Activated CD8-positive, alpha-beta memory T cell treated with anti-CD3 and anti-CD28 coated beads, Interleukin-2, amount 50 U/mL, for 4 hours (primary cell): ENCODE measurements at places on chromosomes 11 and 22.

DNA sequence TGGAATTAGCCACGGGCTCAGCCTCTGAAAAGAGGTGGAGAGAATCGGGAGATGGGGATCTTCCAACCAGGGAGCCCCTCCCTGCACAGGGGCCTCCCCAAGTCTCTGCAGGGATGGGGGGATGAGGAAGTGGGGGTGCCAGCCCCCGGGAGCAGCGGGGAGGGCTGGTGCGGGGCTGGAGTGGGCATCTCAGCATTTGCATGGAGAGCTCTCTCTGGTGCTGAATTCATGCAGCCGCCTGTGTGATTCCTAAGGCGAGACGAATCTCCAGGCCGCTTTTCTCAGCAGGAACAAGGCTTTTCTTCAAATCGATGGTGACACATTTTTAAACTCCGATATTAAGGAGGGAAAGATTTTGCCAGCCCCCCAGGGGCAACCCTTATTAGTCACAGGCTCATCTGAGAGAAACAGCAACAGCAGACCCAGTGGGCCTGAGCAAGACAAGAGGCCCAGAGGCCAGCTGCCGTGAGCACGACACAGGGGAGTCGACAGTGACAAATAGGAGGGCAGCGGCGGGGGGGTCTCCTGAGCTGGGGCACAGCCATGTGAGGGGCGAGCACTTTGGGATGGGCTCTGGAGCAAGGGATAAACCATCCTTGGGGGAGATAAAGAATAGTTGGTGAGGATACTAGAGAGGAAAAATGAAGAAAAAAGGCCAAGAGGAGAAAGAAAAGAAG, 29.0 kb downstream of the MACROD1 start:
- no peak for DNase-seq

GRCh38 chr11:73894725-73895335, 18.0 kb downstream of the PAAF1 start:
- no peak for DNase-seq

GRCh38 chr11:73402834-73403185, 26.6 kb downstream of the RELT start:
- no peak for DNase-seq

- DNase-seq = no peak
Observed at GRCh38 chr11:60838132-60838531, 3.8 kb upstream of the CCDC86 start.

DNA sequence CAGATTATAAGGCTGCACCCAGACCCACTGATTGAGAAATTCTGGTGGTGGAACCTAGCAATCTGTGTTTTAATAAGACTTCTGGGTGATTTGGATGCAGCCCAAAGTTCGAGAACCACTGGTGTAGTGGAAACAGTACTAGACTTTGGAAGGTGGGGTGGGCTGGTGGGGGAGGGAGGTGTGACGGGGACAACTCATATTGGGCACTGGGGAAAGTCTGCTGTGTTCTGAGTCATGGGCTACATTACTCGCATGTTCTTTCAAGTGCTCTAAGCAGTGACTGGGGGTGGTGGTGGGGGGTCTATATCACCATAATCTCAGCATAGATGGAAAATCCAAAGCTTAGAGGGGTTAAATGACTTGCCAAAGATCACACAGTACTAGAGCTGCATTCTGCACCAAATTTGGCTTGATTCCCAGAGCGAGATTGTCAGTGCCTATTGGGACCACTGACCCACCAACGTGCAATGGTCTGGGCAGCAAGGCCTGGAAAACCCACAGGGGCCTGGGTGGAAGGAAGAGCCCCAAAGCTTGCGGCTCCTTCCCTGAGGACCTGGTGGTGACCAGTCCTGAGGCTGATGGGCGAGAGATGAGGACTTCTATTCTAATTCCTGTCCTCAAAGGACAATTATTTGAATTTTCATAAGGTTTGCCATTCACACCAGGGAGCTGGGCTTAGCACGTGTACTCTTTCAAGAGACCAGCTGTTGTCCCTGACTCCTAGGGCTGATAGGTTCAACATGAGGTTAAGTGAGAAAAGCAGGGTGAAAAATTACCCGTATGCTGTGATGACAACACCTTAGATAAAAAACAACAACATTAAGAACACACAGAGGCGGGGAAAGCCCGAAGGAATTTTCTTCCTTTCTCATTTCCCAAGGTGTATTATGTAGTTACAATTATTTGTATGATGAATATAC, 77.5 kb upstream of the NARS2 start:
- no peak for DNase-seq

DNA sequence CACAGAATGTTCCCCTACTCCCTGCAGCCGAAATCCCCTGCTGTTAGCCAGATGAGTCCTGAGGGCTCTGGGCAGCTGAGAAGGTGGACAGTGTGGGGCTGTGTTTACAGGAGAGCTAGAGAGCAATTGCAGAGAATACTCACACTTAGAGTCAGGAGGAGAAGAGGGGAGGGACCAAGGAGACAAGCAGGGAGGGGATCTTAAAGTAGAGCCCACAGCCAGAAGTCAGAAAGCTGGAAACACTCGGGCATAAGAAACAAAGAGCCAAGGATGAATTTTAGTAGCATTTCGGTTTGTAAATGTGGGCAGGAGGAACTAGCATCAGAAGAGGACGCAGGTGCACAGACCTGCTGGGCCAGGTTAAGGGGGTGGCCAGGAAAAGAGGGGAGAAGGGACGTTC, 1435.9 kb downstream of the BRD1 start:
- DNase-seq = no peak

DNA sequence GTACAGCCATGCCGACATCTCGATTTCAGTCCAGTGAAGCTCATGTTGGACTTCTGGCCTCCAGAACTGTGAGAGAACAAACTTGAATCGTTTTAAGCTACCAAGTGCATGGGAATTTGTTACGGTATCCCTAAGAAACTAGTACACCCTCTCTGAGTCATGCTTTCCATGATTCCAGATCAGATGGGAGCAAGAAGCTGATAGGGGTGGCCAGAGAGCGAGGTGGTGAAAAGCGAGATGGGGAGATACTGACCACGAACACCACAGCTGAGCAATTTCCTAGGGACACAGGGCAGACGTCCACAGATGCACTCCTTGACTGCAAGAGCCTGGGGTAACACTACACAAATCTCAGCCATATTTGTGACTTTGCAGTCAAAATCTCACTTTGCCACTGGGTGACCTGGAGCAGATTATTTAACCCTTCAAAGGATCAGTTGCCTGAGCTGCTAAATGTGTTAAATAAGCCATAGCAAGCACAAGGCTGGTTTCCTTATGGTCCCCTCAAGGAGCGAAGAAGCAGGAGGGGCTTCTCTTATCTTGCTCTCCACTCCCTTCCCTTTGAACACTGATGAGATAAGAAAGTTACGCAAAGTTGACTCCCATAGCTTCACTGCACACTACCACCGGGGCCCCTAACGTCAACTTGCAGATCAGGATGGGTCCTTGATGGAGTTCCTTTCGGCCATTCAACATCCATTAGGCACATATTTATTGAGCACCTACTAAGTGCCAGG, 22.6 kb upstream of the RCN1 start:
- no peak for DNase-seq
